ENCODE measurements at places on chromosomes 12 and 14.

- DNase-seq: no peak
Observed at GRCh38 chr12:118714051-118714460, 267.3 kb upstream of the SRRM4 start.

- DNase-seq: no peak
Observed at GRCh38 chr14:23447361-23448350, 12.2 kb upstream of the MYH7 start.

- DNase-seq: no peak
Observed at GRCh38 chr12:104480012-104480411, 23.3 kb downstream of the CHST11 start.

DNA sequence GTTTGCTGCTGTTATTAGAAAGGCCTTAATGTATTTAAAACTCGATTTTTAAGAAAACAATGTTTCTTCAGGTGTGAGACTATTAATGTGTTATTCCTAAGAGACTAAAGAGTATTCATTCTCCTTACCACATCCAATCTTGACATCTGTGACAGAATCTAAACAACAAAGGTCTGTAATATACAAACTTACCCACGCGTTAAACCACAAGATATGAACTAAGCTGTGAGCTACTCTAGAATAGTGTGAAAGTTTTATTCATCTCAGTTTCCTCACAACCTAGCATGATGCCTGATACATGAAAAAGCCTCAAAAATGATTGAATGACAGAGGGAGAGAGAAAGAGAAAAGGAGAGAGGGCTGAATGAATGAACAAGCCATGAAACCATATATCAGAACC, 117.3 kb upstream of the COCH start:
- DNase-seq: no peak

GRCh38 chr12:65955452-65955851, 131.2 kb downstream of the HMGA2 start:
- DNase-seq: no peak

GRCh38 chr12:66107451-66107915, 23.1 kb downstream of the LLPH start:
- DNase-seq: no peak

DNA sequence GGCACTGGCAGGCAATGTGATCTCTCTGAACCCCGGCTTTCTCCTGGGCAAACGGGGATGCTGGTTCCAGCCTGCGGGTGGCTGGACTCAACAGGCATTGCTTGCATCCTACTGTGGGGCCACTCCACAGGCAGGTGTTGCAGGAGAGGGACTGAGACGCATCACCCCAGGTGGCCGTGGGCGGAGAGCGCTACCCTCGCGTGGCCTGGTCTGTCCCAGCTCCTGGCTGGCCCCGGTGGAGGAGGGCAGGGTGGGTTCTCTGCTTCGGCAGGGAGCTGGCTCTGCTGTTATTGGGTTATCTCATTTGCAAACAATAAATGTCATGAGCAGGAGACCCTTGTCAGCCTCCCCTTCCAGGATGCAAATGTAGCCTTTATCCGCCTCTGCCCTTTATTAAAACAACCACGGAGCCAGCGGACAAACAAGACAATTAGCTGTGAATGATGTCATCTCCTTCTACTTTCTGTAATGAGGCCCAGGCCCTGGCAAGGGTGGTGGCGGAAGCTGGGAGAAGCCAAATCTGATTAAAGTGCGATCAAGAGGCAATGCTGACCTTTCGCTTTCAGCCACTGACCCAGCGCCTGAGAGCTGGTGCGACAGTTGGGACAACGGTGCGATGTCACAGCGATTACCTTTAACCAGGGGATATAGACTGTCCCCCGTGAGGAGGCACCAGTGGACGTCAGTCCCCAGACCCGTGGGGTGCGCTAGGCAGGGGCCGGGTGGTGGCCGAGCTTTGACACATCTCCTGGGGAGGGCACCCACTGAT, 161.8 kb downstream of the KIF26A start:
- no peak for DNase-seq

- DNase-seq: no peak
Observed at GRCh38 chr12:15205341-15206010, 15.7 kb downstream of the RERG start.

DNA sequence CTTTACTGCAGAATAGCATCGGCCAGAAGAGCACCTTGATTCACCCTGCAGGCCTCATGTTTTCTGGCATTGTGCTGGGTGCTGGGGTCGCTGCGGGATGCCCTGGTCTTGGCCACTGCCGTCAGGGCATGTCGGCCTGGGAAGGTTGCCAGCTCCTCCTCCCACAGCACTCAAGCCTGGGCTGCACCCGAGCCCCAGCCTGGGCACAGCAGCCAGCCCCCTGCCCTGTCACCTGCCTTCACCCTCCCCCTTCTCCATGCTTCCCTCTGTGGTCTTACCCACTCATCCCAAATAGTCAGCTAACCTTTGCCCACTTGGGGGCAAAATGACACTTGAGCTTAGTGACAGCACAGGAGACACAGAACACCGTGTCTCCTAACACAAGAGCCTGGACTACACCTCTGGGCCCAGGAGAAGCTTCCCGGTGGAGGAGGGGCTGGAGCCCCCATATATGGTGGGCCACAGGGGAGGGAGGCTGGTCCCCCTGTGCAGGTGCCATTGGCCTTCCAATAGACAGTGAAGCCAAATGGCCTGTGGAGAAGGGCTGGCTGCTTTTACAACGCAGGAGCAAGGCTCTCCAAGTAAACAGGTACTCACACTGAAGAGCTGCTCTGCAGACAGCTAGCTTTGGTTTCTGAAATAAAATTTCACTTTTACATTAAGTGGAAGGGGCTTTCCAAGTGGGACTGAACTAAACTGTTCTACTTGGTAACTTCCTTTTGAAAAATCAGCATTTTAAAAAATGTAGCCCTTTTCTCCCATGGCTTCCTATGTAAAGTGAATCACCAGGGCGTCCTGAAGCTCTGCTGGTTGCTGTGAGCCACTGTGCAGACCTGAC, 51.2 kb upstream of the AMN start:
- DNase-seq: no peak
